ENCODE measurements at places on chromosomes 16 and 17.

GRCh38 chr17:72496461-72496860 is 375.6 kb downstream of the SOX9 start:
- no peak for DNase-seq

- DNase-seq = no peak
Measured at GRCh38 chr17:3949418-3949817, 14.8 kb downstream of the ATP2A3 start.

DNA sequence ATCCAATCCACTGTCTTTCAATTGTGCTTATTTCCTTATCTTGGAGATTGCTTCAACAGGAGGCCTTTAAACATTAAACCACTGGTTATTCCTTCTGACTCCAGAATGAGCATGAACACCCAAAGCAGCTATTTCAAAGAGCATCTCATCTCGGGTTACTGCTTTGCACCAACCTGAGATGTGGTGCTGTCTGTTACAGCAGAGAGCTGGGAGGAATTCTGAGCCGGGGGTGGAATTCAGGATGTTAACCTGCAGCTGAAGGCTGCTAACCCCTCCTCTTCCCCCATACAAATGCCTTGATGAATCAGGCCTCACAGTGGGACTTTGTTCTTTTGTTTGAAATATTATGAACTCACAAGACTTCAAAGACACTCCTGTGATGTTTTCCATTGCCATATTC is 113.1 kb downstream of the SHISA9 start:
- DNase-seq = no peak

DNA sequence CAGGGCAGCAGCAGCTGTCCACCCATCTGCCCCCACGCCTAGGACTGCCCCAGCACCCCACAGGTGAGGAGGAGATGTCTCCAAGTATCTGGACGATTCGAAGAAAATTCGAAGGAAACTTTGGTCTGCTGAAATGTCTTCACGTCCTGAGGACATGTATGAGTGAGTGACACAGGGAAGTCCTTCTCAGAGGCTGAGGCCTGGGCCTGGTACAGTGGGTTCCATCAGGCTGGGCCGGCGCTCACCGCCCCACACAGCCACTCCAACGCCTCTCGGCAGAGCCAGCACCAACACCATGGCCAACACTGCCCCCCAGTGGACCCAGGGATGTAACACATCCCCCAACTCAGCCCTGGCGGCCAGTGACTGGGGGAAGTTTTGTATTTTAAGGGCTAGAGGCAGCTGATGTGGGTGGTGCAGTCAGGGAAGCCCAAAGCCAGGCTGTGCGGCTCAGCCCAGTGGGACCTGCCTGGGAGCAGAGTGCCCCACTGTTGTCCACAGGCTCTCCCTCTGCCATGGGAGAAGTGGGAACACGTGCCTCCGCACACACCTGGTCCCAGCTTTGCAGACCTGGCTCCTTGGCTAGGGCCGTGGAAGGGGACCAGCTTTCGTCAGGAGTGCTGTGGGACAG is 55.8 kb upstream of the FASN start:
- DNase-seq = peak; percentile 73

- DNase-seq = no peak
Measured at GRCh38 chr16:79598063-79598347, 2.5 kb downstream of the MAF start.

DNA sequence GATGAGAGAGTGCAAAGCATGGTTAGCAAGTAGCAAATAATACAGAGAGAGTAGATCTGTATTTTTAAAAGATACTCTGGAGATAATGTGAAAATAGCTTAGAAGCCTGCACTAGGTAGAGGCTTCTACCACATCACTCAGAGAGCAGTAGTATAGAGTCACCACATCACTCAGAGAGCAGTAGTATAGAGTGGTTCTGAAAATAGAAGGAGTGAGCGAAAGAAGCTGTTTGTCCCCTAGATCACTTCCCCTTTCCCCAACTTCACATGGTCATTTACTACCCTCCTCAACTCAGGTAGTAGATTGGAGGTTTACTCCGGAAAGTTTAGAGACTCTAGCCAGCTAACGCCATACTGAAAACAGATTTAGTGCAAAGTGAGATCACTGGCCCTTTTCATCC is 17.1 kb downstream of the DGKE start:
- DNase-seq = no peak

DNA sequence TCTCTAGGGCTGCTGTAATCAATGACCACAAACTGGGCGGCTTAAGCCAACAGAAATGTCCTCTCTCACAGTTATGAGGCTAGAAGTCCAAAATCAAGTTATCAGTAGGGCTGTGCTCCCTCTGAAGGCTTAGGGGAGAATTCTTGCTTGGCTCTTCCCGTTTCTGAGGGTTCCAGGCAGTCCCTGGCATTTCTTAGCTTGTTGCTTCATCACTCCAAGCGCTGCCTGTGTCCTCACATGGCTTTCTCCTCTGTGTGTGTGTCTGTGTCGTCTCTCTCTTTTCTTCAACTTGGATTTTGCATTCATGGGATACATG is 13.7 kb upstream of the CDC42EP4 start:
- no peak for DNase-seq

DNA sequence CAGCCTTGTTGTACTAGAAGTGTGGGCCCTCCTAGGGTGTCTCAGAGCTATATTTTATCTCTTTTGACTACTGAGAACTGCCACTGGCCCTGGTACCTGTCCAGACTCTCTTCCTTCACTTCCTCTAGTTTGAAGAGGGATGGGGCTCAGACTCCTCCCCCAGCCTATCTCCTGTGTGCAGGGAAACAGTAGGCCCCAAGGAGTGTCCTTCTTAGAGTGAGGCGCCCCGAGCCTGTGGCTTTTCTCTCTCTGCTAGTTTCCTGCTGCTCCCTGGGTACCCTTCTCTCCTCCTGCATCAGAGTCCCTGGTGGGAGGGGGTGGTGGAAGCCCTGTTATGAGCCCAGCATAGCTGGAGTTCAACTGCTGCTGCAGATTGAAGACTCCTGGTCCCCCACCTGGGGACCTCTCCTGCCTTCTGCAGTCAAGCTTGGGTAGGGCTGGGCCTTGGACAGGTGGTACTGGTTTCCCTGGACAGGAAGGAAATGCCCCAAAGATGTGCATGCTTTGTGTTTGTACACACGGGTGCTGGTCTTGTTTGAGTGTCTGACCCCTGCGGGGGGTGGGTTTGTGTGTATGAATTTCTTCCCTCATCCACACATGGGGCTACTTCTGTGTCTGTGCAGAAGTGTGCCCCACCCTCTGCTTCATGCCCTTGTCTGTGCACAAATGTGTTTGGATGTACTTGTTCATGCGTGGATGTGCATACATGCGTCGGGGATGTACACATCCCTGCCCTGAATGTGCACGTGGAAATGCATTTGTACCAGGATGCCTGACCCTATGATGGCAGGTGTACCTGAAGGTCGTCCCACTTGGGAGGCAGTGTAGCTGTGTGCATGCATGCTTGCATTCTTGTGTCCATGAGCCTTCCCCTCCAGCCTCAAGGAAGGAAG is 6.9 kb downstream of the RARA start:
- no peak for DNase-seq

GRCh38 chr17:12736526-12736925 is 52.8 kb upstream of the ARHGAP44 start:
- no peak for DNase-seq

DNA sequence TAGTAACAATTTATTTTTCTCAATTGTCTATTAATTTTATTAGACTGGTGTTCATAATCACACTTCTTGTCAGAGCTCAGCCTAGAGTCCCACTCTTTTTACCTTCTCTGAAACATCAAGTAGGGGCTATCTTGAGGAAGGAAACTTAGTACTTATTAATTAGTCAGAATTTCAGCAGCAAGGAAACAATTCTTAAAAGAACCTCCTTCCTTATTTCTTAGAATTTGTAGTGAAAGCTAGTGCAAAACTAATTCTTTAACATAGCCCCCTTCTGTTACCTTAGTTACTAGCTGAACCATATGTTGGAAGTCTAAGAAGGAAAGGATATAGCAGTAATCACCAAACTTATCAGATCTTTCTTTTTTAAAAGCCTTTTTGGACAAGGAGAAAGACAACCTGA is 35.2 kb downstream of the MAP2K4 start:
- no peak for DNase-seq

GRCh38 chr17:33260638-33261037 is 32.5 kb downstream of the ASIC2 start:
- DNase-seq = no peak

GRCh38 chr17:27299384-27300049 is 5.6 kb downstream of the WSB1 start:
- DNase-seq = no peak

- DNase-seq = no peak
Measured at GRCh38 chr16:30084816-30085159, 6.9 kb downstream of the TBX6 start.

- DNase-seq = no peak
Measured at GRCh38 chr17:330993-331701, 21.5 kb downstream of the RPH3AL start.

DNA sequence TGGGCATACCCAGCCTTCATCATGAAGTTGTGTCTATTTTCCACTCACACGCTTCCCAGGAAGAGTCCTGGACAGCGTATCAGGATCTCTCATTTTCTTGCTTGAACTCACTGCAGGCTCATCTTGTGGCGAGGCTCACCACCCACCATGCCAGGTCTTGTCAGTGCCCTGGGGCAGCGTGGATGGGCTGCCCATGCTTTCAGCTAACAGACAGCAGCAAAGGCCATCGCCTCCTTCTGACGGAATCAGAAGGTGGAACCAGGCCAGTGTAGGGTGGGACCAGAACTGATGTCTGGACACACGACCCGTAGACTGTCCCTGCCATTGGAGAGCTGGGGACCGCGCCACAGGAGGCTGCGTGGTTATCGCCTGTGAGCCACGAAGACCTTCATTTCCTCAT is 169.4 kb downstream of the FOXL1 start:
- no peak for DNase-seq

DNA sequence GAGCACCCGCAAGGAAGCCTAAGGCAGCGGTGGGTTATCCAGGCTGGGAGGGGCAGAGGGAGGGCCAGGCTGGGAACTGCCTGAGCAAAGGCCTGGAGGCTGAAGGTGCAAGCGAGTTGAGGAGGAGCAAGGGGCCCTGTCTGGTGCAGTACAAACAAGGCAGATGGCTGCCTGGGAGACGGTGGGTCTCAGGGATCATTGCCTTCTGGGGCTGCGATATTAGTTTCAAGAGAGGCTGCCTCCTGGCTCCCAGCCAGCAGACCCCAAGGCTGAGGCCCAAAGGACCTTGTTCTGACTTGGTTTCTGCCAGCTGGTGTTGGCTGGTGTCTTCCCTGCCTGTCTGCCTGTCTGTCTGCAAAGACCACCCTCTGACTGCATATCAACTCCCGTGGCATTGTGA is 154.0 kb downstream of the IRF8 start:
- DNase-seq = no peak

DNA sequence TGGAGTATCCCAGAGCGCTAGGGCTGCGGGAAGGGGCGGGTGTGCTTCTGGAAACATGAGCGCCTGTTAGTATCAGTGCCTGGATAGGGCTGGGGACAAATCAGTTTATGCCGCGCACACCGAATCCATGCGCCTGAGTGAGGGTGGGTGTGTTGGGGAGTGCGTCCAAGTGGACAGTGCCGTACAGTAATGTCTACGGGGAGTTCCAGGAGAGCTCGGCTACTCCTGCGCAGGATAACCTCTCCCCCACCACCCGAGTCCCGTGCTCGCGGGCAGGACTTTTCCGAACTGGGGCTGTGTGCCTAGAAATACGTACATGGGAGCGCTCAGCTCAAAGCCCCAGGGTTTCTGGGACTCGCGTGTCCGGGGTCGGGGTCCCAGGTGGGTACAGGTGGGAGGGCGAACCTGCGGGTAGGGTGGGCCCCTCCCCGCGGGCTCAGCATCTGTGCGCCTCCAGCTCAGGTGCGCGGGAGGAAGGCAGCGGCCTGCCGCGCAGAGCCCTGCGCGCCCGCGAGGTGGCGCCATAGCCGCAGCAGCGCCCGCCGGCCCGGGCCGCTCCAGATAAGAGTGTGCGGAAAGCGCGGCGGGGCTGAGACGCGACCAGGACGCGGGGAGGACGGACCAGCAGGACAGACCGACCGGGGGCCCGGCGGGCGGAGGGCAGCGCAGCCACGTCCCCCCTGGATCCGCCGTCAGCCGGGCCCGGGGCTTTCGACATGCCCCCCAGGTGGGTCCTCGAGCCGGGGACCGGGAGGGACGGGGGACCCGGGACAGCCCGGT is at the start of gene HIC1:
Gene HIC1, plus strand, starts transcription at position 592 of the 780 bp plus-strand sequence. CDS start 1,588 bp downstream, outside the sequence.
- peak; percentile 66 for DNase-seq

DNA sequence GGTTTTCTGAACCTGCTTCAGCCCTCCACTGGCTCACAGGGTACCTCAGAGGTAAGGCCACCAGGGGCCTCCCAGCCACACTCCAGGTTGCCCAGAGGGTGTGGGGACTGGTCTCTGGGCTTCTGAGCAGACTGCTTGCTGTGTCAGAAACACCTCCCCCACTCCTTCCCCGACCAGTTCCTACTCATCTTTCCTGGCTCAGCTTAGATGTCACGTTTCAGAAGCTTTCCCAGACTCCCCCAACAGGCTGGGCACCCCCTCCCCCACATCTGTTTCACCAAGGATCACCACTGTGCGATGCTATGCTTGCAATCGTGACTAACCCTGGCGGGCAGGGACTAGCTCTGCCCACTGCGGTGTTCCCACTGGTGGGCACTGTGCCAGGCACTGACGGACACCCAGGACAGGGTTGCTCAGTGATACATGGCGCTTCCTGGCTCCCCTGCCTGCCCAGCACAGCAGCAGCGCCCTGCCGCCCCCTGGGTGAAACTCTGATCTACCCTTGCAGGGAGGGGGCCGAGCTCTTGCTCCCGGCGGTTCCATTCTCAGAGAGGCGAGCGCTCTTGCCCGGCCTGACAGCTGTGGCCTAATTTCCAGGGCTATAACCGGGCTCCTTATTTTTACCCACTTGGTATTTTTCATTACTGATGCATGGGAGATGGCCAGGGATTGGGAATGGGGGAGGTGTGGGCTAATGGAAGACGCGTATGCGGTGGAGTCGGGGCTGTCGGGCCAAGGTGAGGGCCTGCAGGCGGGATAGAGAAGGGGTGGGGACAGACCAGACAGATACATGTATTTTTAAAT is 29.4 kb upstream of the MTSS2 start:
- DNase-seq = no peak

GRCh38 chr16:12455287-12455798 is 348.3 kb downstream of the CPPED1 start:
- peak; percentile 14 for DNase-seq
